ENCODE measurements at places on chromosomes 1 and 21.
A peak's percentile ranks its signal among the peaks of the same experiment; 100 is the strongest.

DNA sequence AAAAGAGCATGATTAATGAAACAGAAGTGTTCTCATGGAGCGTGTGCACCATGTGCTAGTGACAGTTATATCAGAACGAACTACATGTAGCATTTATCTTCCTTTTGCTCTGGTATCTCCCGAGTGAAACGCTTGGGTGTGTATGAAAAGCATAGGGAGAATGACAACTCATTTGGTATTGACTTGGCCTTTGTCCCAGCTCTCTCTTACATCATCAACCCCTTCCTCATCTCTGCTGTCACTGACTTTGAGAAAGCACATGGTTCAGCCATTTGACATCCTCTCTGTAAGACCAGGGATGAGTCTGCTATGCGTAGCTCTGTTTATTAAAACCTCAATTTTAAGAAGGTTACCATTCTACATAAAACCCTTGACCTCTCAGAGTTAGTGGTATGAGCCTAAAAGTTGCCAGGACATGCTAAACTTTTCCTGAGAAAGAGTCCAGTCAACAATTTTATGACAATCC, 201.0 kb downstream of the NRIP1 start:
- DNase-seq = no peak

DNA sequence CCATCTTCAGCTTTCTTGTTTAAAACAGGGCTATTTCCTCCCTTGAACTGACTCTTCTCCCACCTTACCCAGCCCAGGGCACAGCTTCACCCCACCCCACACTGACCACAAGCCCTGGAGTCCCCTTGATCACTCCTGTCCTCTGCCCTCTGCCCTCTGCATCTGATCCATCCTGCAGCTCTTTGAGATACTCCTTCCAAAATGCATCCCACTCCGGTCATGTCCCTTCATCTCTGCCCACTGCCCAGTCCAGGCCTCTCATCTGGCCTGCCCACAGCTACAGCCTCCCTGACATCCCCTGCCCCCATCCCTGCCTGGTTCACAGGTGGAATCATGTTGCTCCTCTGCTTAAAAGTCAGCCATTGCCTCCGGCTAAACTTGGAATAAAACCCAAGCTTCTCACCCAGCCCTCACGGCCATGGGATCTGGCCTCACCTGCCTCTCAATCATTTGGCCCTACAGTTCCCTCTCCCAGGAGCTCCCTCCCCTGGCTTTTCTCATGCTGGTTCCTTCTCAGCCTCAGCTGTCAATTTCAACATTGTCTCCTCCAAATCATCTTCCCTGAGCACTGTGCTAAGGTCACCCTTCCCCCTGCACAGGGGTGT, 202.0 kb downstream of the MATN1 start:
- DNase-seq = peak; percentile 33

GRCh38 chr1:17741052-17741451, 14.1 kb upstream of the ACTL8 start:
- no peak for DNase-seq

DNA sequence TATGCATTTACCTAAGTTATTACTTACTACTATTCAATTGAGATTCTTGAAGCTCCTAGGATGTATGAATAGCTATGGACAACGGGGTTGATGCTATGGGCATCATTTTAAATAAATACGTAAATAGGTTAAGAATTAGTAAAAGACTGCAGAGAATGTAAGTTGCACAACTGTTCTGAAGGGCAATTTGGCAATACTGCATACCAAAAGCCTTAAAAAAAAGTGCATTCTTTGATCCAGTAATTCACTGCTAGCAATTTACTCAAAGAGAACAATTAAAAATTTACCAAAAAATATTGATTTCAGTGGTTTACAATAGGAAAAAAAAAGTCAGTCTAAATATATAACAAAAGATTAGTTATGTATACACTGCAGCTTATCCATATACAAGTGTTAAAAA, 3.5 kb downstream of the ARPC5 start:
- no peak for DNase-seq

DNA sequence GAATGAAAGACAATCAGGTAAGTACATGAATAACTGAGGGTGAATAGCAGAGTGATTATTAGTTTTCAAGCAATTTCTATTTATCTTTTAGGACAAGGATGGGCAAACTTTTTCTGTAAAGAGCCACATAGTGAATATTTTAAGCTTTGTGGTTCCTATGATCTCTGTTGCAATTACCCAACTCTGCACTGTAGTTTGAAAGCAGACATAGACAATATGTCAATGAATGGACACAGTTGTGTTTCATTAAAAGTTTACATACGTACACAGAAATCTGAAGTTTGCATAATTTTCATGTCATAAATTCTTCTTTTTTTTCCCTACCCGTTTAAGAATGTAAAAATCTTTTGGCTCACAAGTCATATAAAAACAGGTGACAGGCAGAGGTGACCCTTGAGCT, 71.4 kb downstream of the ZNF281 start:
- DNase-seq = no peak

DNA sequence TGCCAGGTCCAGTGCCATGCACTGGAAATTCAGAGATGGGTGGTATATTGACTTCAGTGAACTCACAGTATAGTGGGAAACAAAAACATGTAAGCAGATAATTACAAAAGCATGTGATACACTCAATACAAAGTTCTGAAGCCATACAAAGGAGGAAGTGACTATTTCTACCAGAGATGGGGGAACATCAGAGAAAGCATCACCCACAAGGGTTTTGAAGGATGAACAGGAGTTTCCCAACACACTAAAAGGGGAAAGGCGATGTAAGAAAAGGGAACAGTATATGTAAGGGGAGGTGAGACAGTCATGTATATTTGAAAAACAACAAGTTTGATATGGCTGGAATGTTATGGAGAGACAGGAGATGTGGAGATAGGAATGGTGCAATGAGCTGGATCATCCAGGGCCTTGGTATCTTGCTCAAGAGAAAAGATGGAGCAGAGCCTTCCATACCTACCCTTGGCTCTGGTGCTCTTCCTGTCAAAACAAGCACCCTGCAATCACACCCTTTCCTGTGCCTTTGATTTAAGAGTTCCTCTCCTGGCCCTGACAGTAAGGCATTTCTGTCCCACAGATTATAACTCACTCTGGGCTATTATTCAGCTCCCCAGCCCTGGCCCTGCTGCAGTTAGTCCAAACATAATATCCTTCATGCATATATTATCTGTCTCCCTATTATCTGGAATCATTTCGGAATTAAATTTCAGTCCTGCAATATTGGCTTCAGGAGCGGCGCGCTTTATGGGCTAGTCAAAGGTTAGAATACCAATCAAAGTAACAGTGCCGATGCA, 60.5 kb downstream of the DMAP1 start:
- no peak for DNase-seq

DNA sequence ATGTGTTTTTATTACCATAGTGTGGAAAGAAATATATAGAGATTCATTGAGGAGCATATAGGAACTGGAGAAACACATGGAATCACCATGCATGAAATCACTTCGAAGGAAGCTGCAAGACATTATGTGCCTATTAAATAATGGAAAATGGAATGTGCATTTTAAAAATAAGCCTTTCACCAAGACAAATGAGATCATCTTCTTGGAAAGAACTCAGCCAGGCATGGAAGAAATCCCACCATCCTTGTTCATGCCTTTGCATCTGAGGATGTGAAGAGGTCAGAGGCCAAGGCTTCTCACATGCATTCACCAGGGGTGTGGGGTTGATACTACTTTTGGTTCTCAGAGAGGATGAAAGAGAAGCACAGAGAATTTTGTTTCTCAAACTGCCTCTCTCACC, 50.0 kb downstream of the C1orf198 start:
- DNase-seq = no peak

DNA sequence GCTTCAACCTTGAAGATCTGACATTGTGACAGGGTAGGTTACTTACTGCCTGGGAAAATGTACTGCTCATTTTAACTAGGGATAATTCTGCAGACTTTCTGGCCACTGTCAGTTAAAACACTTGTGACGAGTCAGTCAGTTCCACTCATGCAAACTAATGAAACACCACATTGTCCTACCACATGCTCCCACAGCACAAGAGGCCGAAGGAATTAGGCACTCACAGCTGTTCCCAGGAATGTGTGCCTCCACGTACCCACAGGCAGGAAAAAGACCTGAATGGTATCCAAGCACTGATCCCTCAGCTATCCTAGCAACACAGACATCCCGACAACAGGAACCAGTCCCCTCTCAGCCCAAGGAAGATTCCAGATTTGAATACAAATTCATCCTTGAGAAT, 12.3 kb downstream of the BCAR3 start:
- DNase-seq = no peak

GRCh38 chr1:62423580-62424242, 13.1 kb upstream of the USP1 start:
- no peak for DNase-seq

GRCh38 chr1:29944253-29944905, 708.1 kb downstream of the PTPRU start:
- DNase-seq = no peak

DNA sequence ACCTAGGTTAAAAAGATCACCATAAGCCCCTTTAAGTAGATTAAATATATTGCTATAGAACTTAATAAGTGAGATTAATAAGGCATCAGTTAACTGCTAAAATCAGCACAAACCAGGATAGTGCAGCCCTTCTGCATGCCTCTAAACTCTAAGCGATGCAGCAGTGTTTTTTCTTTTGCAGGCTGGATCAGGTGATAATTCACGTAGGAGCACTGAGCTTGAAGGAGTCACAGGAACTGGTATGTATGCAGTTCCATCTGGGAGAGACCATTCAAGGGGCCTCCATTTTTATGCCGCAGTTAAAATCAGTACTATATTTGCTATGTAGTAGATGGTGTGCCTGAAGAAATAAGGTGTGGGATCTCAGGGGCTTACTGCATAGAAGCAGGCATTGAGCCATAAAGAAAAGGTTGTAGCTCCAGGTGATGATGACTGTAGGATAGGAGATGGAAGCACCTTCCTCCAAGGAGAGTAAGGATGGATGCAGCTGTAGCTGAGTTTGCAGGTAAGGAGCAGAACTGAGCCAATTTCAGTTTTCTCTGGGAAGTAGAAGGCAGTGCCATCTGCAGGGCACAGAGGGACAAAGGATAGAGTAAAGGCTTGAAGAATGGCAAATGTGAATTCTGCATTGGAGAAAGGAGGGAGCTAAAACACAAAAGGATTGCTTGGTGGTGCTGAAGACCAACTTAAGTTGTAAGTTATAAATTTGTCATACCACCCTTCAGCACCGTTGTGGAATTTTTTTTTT, 22.6 kb downstream of the NPL start:
- DNase-seq = no peak

GRCh38 chr21:35081861-35082260, 32.8 kb upstream of the RUNX1 start:
- no peak for DNase-seq

DNA sequence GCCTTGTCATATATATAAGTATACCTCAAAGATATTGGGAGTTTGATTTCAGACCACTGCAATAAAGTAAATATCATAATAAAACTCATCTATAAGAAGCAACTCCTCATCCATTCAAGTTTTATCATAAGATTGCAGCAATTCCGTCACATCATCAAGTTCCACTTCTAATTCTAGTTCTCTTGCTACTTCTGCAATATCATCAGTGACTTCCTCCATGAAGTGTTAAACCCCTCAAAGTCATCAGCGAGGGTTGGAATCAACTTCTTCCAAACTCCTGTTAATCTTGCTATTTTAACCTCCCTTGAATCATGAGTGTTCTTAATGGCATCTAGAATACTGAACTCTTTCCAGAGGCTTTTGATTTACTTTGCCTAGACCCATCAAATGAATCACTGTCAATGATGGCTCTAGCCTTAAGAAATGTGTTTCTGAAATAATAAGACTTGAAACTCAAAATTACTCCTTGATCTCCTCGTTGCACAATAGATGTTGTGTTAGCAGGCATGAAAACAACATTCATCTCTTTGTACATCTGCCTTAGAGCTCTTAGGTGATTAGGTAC, 88.3 kb downstream of the RPE65 start:
- no peak for DNase-seq
